Stimulated activated CD8-positive, alpha-beta memory T cell treated with anti-CD3 and anti-CD28 coated beads, Interleukin-15, amount 100 ng/mL, for 4 hours (primary cell): ENCODE measurements at places on chromosomes 7 and 10.

DNA sequence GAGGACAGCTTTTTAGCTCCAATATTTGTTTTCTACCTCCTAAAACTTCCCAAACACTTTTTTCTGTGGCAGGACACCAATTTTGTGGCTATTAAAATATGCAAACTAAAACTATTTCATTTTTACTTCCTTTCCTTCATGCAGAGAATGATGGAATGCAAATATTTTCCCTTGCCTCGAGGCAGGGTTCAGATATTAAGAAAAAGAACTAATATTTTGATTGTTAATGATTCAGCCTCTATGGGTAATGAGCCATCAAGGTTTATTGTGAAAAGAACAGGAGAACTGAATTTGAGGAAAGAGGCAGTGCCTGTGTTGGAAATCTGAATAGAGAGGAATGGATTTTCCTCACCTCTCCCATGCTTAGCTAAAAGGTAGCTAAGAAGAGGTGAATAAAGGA, 43.1 kb upstream of the CASD1 start:
- DNase-seq: no peak

- DNase-seq: no peak
Observed at GRCh38 chr7:35319606-35320005, 65.7 kb upstream of the TBX20 start.

- no peak for DNase-seq
Observed at GRCh38 chr7:40694026-40694809, 559.4 kb downstream of the SUGCT start.

DNA sequence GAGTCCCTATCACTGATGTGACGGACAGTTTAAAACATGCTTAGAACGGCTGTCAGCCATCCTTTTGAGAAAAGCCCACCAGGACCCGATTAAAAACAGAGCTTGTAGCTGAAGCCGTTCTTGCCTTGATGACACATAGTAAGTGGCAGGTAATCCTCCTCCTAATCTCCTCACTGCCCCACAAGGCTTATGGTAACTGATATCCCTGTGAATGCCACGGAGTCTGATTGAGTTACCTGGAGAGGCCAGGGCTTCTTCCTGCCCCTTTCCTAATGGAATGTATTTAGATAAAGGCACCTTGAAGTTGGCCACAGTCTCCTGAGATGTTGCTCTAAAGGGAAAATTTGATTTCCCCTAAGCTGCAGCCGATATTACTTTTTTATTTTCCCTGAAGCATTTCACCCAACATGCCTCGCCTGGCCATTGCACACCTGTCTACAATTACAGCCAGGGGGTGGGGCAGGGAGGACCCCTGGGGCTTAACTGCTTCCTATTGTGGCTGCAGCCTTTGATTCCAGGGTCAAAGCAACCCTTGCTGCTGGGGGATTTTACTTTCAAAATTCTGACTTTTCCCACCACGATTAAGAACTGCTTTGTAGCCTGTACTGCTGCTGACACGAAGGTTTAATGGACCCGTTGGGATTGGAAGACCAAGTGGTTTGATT, 169.0 kb upstream of the GPR26 start:
- DNase-seq: no peak

GRCh38 chr10:62795762-62796161, 8.8 kb upstream of the ADO start:
- no peak for DNase-seq

- DNase-seq: no peak
Observed at GRCh38 chr7:5634107-5634950, 147.1 kb downstream of the RNF216 start.

- DNase-seq: no peak
Observed at GRCh38 chr7:128827248-128827958, 2.8 kb upstream of the FLNC start.

DNA sequence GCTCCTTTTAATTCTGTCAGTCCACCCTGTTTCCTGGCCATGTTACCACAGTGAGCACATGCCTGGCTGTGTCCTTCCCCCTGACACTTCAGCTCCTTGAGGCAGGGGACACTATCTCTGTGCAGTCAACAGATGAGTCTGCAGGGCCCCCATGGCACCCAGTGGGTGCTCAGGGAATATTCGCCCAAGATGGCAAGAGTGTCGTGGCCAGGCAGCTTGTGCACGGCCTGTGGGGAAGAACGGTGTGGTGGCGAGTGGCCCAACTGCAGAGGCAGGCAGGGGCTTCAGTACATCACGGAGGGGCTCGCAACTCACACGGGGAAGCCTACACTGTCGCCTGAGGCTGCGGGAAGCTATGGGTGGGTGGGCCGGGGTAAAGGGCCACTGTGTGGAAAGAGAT, 91.1 kb downstream of the TRRAP start:
- DNase-seq: no peak

DNA sequence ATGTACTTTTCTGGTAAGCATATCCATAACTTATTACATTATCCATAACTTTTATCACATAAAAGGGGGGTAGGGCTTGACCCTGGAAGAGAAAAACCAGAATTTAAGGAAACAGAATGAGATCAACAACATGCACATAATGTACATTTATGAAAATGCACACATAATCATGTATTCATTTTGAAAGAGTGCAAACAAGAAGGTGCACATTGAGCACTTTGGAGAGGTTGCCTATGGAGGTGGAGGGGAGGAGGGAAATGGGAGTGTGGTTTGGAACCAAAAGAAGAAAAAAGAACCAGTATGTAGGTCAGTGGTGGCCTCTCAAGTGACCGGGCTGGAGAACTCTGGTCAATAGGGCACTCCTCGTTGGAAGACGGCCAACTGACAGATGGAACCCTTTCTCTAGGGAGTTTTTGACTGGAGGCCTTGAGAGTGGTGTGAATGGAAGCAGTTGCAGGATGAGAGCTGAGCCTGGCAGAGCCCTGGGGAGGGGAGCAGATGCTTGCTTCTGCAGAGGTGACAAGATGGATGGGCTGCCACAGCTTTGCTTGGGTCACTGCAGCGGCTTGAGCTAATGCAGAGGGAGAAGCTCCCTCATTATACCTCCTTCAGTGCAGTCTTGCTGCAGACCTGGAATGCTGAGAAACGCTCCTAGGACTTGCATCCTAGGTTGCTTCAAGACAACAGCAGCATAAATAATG, 192.7 kb downstream of the SEC23IP start:
- no peak for DNase-seq

- no peak for DNase-seq
Observed at GRCh38 chr7:18241543-18242231, 214.0 kb upstream of the PRPS1L1 start.

GRCh38 chr7:128939861-128940410, 2.2 kb downstream of the IRF5 start:
- DNase-seq: no peak

DNA sequence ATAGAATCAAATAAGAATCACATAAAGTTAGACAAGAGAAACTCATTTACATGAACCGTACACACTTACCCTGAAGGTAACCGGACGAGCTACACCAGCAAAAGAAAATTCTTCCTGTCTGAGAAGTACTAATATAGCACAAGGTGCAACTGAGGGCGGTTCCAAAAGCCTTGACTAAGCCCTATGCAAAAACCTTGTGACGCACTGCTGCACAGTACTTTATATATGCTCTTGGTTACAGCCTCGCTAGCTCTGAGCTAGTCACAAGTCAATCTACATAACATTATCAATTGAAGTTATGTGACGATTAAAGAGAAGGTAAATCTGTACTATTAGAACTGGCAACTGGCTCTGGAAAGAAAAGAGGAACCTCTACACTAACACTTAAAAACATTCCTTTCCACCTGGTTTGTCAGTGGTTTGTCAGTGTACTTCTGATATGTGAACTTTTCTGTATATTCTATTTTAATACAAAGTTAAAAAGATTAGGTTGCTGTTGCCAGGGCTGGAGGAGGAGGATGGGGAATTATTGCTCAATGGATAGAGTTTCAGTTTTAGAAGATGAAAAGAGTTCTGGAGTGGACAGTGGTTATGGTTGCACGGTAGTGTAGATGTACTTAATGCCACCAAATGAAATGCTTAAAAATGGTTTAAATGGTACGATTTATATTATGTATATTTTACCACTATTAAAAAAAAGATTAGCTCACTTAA, 21.6 kb downstream of the NT5C3A start:
- peak; percentile 15 for DNase-seq

GRCh38 chr10:42970451-42971250, 106.2 kb upstream of the RET start:
- no peak for DNase-seq

DNA sequence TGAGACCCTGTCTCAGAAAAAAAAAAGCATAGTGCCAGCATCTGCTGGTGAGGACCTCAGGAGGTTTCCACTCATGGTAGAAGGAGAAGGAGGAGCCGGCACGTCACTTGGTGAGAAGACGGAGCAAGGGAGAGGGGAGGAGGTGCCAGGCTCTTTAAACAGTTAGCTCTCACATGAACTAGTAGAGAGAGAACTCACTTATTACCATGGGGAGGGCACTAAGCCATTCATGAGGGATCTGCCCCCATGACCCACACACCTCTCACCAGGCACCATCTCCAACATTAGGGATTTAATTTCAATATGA, 62.9 kb upstream of the VKORC1L1 start:
- no peak for DNase-seq

DNA sequence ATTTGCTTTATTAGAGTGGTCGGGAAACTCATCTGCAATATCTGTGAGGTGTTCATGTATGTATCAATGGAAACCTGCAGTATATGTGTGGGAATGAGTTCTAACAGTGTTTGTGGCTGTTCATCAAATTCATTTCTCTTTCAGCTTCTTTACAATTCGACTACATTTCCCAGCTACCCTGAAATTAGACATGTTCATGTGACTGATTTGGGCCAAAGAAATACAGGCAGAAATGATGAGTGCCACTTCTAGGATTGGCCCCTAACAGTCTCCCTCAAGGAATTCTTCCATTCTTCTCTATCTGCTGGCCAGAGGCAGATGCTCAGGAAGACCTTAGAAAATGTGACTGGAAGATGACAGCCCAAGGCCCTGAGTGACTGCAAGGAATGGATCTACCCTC, 114.8 kb upstream of the WAC start:
- DNase-seq: no peak

GRCh38 chr7:89238156-89238555, 442.6 kb upstream of the TEX47 start:
- no peak for DNase-seq

GRCh38 chr10:95334805-95335144, 44.0 kb upstream of the PDLIM1 start:
- DNase-seq: no peak

DNA sequence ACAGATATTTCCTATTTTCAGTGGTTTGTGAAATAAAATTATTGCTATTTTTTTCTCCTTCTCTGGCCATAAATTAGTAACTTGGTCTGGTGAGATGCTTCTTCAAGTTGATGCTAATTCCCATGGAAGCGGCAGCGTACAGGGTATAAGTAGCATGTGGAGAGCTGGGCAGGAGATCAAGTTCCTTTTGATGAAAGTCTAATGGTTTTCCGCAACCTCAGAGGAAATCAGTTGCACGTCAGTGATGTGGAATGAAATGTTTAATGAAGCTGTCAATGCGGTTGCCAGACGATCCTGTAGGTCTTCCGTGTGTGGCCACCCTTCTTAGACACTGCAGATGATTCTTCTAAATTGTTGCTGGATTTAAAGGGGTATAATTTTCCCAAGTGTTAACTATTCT, 236.4 kb upstream of the GRM3 start:
- DNase-seq: no peak

DNA sequence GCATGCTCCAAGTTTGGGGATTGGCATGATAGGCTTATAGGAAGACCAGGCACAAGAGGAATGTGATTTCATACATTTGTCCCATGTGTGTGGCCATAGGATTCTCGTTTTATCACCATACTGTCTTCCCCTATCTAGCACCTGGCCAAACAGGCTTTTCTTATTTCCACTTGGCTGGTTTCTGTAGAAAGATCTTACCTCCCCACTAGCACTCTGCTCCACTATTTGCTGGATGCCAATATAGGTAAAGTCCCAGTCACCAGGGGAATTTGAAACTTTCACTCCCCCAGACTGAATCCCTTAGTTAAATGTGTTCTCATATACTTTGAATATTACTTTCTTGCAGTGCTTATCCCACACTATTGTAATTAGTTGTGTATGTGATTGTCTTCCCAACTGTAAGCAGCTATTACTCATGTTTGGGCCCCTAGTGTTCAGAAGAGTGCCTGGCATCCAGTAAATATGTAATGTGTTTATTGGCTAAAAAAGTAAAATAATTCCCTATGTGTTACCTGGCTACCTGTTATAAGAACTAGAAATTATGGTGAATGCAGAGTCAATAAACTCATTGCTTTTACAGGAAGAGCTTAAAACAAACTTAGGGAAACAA, 109.0 kb downstream of the LRMDA start:
- no peak for DNase-seq

GRCh38 chr7:82678716-82679115, 235.1 kb upstream of the CACNA2D1 start:
- no peak for DNase-seq

DNA sequence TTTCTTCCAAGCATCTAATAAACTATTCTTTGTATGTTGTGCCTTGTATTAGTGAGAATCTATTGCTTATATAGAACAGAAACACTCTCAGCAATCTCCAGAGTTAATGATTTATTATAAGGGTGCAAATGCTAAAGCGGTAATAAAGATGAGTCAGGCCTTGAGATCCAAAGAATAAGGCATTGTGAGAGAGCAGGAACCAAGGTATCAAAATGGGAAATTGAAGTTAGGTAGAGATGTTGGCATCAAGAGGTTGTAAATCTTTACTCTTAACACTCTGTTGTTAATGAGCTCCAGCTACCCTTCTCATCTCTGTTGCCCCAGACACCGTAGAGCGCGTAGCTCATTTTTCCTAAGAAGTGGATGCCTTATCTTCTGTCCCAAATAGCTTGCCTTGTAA, 375.2 kb downstream of the ARL4A start:
- DNase-seq: no peak

GRCh38 chr7:42902331-42902730, 9.5 kb downstream of the C7orf25 start:
- DNase-seq: no peak

- no peak for DNase-seq
Observed at GRCh38 chr7:116443646-116444045, 55.9 kb upstream of the CAV2 start.

DNA sequence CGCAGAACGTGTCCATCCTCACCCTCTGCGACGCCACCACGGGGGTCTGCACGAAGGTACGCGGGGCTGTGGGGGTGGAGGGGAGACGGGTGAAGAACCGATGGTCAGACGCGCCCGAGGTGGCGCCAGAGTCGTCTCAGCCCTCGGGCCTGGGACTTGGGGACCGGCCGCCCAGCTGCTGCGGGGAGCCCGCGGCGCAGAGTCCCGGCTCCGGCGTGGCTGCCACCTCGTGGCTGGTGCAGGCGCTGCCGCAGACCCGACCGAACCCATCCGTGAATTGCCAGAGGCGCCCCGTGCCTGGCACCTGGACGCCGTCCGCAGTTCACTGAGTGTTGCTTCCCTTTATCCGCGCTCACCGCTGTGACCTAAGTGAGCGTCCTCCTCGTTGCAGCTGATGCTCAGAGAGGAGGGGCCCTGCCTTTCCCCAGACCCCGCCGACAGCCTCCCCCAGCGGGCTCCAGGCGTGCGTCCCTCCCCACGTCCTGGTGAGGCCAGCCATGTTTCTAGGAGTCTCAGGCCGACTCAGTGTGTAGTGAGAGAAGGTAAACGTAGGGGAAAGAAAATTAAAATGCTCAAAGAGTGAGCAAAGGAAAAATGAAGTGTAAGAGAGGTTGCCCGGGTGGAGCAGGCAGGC, 208.7 kb downstream of the PAXIP1 start:
- DNase-seq: no peak

- no peak for DNase-seq
Observed at GRCh38 chr7:36497775-36498174, 108.1 kb downstream of the ANLN start.
